Activated CD4-positive, alpha-beta T cell treated with anti-CD3 and anti-CD28 coated beads for 36 hours (primary cell): ENCODE measurements at places on chromosomes 2 and 18.

DNA sequence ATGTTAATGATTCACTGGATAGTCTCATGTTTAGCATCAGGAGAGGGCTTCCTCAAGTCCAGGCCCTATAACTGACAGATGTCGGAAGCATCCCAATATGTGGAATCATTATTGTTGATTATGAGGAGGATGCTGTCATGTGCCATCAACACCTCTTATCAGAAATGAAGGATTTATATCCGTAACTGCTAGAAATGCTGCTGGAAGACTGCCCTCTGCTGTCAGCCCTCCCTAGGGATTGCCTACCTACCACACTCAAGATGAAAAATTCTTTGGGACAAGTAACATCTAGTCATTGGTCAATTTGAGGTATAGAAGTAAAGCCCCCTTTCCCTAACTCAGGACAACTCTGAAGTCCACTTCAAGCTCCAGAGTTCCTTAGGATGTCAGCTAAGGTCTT is 1166.5 kb upstream of the NXPH2 start:
- no peak for DNase-seq

DNA sequence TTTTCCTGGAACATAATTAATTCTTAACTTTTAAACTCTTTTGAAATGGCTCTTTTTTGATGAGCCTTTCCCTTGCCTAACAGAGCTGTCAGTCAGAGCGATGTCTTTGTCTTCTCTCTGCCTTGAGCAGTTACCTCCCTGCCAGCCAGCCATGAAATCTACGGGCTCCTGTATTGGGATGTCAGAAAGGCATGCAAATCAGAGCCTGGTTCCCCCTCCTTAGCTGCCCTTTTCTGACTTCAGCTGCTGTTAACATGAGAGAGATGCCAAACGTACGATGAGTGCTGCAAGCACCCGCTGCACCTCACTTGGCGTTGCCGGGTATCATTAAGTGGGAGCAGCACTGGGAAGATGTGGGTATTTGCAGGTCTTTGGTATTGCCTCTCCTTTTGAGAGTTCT is 131.4 kb upstream of the BOD1L2 start:
- no peak for DNase-seq

DNA sequence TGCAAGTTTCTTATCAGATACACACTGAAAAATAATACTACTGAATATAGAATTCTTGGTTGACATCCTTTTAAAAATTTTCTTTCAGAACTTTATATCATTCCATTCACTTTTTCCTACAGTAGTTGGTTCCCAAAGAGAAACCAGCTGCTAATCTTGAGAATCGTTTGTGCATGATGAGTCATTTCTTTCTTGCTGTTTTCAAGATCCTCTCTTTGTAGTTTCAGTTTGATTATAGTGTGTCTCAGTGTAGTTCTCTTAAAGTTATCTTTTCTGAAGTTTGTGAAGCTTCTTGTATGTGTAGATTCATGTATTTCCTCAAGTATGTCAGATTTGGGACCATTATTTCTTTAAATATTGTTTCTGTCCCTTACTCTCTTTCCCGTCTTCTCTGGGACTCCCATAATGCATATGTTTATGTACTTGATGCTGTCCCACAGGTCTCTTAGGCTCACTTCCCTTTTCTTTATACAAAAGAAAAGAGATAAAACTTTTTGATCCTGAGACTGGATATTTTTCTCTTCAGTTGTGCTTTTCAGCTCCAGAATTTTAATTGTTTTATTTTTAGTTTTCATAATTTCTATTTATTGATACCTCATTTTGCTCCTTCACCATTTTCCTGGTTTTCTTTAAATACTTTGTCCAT is 801.0 kb downstream of the TDRD15 start:
- no peak for DNase-seq

DNA sequence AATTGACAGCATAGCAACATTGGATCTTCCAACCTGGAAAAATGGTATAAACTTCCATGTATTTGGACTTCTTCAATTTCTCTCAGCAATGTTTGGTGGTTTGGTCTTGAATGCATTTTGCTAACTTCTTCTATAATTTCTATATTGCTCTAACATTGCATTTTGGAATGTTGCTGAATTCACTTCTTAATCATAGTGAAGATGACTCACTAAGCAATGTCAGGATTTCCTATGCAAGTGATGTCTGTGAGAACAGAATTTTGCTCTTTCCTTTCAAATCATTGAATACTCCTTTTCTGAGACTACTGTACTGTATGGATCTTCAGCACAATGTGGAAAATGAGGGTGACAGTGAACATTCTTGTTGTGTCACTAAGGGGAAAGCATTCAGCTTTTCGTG is 28.9 kb upstream of the CDH19 start:
- no peak for DNase-seq

GRCh38 chr18:69109686-69110085 is 291.0 kb upstream of the DOK6 start:
- DNase-seq, result no peak
